ENCODE measurements at places on chromosomes 3 and 15.

- no peak for DNase-seq
Observed at GRCh38 chr3:191137708-191138107, 61.3 kb upstream of the OSTN start.

DNA sequence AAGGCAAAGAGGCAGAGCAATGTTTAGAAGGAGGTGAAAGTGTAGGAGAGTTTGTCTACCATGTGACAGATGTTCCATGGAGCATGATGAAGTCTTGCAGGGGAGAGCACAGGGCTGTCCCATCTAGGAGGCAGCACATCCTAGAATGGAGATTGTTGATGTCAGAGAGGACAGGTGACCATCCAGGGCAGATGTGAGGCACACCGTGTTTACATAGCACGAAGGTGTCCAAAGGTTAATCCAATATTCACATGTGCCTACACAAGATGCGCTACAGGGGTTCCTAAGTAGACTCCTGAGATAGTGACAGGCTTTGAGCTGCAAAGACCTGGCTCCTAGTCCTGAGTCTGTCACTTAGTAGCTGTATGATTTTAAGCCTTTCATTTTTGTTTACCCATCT lies 219.3 kb upstream of the SLCO3A1 start:
- DNase-seq, result no peak

DNA sequence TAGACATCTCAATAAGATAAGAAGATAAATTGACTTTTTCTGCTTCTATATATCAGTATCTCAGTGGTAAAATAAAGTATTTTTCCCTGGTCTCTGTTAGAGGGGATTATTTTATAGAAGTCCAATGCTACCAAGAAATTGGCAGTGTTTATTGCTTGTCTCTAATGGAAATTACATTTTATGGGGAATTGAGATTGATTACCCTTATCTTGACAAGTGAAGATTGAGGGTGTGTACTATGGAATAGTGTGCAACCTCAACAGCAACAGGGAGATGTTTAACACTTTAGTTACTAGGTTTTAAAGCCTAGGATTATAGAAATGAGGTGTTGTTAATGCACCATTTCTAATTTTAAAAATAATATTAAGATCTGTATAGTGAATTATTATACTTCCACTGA lies 154.8 kb upstream of the ROBO1 start:
- DNase-seq, result no peak

DNA sequence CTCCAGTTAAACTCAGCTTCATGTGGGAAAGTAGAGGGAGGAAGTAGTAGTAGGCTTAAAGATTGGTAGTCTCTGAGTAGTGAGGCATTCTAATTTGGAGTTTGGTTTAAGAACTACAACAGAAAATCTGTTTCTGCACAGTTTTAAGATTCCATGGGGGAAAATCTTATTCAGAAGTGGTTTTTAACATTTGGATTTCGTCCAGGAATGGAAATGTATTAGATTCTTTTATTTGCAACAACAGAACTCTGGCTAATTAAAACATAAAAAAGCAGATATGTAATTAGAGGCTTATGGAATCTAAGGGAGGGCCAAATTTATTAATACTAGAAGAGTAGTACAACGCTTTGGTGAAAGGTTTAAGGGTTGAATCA lies 36.0 kb downstream of the NECTIN3 start:
- no peak for DNase-seq

DNA sequence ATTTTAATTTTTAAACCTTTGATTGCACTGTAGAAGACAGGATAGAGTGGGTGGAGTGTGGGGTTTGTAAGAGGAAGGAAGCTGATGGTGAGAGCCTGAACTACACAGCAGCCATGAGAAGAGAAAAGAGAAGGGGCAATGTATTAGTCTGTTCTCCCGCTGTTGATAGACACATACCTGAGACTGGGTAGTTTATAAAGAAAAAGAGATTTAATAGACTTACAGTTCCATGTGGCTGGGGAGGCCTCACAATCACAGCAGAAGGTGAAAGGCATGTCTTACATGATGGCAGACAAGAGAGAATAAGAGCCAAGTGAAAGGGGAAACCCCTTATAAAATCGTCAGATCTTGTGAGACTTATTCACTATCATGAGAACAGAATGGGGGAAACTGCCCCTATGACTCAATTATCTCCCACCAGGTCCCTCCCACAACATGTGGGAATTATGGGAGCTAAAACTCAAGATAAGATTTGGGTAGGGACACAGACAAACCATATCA lies 37.3 kb downstream of the STARD5 start:
- DNase-seq, result no peak

DNA sequence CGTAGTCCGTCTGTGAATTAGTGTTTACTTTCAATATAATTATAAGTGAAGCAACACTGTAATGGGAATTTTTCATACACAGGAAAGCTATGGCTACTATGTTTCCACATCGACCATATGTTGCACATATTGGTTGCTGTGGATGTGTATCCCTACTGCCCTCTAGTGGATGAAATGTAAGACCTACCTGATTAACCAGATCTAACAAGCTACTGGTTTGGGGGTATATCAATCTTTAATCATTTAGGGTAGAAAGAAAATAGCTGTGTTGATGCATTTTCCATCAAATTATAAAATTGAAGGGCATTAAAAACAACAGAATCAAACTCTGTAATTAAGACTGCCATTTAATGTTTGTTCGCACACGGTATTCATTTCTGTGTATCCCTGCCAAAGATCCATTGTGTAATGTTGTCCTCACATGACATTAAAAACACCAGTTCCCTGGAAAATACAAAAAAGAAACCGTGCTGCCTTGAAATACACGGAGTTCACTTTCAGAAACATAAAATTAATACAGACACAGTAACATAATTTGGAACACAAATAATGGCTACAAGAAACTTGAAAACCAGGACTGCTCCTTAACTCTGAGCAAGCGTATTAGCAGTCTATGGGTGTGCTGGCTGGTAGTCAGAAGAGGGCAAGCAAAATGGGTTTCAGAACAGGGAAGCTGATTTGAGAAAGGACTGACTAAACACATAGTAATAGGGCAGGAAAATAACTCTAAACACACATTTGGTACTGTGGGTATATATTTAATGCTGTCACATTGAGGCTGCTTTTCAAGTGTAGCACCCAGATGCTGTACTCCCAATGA lies 125.1 kb downstream of the TIGIT start:
- no peak for DNase-seq

Measured in natural killer cell (primary cell).